NCI-H187 treated with DMSO at 0.1 percent for 48 hours (cell line): ENCODE measurements at places on chromosomes 4 and X.
A peak's percentile ranks its signal among the peaks of the same experiment; 100 is the strongest.

- DNase-seq = no peak
Measured at GRCh38 chrX:138711399-138712347, at the start of gene FGF13. FGF13 (minus strand) TSS chrX:138711717; CDS start chrX:138711003, 714 bp downstream.

DNA sequence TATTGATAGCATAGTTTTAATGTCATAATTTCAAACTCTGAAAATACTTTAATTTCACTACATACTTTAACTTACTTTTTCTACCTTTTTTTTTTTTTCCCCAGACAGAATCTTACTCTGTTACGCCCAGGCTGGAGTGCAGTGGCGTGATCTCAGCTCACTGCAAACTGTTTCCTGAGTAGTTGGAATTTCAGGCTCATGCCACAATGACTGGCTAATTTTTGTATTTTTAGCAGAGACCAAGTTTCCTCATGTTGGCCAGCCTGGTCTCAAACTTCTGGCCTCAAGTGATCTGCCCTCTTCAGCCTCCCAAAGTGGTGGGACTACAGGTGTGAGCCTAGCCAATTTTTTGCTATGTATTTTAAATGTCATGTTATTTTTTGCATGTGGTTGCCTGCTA, 741.6 kb downstream of the TRAM1L1 start:
- no peak for DNase-seq

DNA sequence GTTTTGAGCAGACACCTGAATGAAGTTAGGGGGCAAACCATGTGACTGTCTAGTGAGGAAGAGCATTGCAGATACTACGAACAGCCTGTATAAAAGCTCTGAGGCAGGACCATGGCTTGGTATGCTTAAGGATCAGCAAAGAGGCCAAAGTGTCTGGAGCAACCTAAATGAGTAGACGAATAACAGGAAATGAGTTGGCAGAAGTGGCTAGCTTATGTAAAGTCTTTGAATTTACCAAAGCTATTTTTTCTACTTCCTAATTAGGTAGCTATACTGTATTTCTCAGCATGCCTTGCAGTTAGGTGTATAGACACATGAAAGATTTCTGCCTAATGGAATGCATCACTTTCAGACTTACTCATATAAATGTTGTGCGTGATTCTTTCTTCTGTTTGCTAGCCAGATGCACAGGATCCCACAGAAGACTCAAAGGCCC, 9.3 kb upstream of the GPRIN3 start:
- DNase-seq = no peak

DNA sequence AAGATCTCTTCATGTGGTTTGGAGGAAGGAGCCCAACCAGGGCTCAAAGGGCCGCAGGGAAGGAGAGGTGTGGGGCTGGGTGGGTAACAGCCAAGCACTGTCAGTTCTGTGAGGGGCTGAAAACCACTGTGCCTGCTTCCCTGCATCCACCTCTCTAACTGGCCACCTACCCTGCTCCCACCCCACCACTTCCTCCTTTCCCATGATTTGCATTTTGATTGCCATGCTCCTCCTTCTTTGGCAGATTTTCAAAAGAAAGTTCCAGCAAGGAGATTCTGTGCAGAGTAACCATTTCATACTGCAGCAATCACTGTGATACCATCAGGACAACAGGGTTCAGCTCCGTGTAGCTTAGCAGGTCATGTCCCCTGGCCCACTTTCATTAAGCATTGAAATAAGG, 1.8 kb downstream of the ZNF674 start:
- no peak for DNase-seq

- DNase-seq = no peak
Measured at GRCh38 chr4:39383690-39384089, 17.5 kb upstream of the RFC1 start.

DNA sequence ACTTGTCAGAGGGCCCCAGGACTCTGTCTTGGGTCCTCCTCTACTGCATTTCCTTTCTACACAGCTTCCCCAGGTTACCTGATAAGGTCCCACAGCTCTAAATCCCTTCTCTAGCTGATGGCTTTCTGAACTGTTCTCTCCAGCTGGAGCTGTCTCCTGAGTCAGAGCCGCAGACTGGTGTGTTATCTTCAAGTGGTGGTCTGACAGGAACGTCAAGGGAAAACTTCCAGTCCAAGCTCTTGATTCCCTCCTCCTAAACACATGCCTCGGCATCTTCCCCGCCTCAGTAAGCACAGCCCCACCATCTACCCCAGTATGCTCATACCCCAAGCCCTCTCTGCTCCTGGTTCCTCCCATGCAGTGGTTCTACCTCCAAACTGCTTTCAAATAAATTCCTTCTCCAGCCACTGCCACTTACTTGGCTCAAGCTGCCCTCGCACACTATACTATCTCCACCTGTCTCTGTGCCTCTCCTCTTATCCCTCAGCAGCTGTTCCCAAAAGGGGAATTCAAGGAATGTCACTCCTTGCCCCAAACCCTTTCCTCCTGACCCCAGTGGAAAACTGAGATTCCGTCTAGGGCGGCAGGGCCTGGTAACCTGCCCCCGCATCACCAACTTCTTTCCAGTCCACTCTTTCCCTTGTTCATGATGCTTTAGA, 17.2 kb upstream of the CENPU start:
- DNase-seq = no peak

- no peak for DNase-seq
Measured at GRCh38 chr4:7854216-7854615, 85.4 kb downstream of the AFAP1 start.

DNA sequence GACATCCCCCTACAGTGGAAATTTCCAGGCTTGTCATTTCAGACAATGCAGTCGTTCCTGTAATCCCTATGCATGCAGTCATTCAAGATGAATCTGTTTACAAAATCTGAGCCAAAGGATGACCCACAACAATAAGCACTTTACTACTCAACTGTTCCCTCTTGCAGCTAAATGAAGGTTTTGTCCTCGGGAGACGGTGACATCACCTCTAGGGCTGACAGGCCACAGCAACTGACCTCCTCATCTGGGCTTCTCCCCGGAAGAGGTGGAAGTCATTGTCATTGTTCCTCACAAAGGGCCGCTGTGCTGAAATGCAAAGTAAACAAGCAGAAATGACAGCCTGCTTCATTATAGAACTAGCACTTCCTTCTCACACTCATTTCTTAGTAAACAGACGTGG, 29.2 kb downstream of the CLRN2 start:
- no peak for DNase-seq

DNA sequence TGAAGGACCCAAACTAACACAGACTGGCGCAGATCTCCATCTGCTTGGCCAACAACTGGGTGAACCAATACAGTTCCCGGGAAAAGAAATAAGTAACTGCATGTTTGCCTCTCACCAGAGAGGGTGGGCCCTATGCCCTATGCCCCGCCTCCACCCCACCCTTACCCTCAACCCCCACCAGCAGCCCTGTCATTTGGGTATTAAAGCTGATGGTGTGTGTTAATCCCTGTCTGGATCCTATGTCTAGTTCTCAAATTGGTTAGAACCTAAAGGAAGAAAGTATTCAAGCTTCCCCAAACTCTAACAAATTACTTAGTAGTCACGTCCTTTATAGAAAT, 19.0 kb downstream of the SMPX start:
- DNase-seq = no peak

DNA sequence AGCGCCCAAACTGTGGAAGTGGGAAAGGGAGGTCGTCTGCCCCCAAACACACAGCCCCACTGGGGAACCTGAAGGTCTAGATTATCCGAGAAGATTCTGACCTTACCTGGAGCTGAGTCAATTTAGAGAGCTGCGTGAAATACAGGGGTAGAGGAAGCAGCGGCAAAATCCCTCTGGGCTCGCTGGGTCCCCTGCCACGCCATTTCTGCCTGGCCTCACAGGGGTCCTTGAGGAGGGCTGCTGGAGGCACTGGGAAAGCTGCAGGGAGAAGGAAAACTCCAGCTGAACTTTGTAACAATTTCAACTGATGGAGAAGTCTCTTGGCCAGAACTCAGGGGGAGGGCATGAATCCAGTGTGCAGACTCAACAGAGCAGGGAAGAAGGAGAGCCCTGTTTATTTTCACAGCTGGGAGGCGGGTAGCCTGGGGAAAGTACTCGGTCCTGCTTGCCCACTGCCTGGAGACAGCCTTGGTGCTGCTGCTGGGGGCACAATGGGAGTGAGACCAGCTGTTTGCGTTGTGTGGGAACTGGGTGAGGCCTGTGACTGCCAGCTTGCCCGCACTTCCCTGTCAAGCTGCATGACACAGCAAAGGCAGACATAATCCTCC, 93.2 kb upstream of the MAPK10 start:
- DNase-seq = peak; percentile 80

GRCh38 chr4:108042927-108043326, 53.2 kb downstream of the HADH start:
- no peak for DNase-seq

- no peak for DNase-seq
Measured at GRCh38 chrX:78957768-78958130, 12.6 kb downstream of the P2RY10 start.

- no peak for DNase-seq
Measured at GRCh38 chr4:71635139-71635748, 148.6 kb downstream of the GC start.

- DNase-seq = no peak
Measured at GRCh38 chr4:41517747-41518146, 20.2 kb upstream of the LIMCH1 start.

DNA sequence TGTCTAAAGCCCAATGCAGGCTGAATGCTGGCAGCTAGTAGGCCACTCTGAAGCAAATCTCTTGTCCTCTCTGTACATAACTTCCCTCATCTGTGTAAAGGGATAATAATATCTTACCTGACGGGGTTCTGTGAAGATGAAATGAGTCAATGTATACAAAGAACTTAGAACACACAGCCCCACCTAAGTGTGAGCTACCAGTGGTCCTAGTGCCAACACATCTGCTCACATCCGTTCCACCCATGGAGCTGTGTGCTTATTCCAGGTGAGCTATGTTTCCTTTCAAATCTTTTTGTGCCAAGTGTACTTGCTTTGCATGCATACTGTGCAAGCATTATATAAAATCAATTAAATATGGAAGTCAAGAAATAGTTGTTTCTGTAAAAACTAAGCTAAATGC, 116.4 kb downstream of the TSPAN5 start:
- DNase-seq = no peak

- DNase-seq = no peak
Measured at GRCh38 chr4:109560687-109561461, 828 bp downstream of the MCUB start.

- DNase-seq = no peak
Measured at GRCh38 chrX:54812306-54812705, 4.8 kb downstream of the MAGED2 start.

DNA sequence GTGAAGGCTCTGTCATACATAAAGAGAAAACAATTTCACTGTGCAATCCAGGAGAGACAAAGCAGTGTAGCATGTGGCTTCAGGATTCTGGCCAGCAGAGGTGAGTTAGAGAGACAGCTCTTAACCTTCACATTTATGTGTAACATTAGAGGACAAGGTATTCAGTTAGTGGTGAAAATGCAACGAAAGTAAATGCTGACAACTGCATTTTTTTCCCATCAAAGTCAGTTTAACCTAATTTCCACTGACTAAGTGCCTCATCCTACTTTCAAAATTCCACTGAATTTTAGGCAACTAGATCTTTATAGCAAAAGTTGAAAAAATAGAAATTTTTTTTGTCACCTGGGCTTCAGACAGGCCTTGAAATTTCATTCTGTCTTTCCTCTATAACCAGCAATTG, 130.8 kb upstream of the LNX1 start:
- DNase-seq = no peak

GRCh38 chrX:31168551-31168950, 96.7 kb upstream of the FTHL17 start:
- no peak for DNase-seq

GRCh38 chr4:163484906-163485305, 9.6 kb upstream of the TMA16 start:
- no peak for DNase-seq

- DNase-seq = no peak
Measured at GRCh38 chrX:129230850-129231512, 292.3 kb downstream of the SMARCA1 start.

GRCh38 chr4:72430050-72430449, 139.0 kb downstream of the ADAMTS3 start:
- no peak for DNase-seq

DNA sequence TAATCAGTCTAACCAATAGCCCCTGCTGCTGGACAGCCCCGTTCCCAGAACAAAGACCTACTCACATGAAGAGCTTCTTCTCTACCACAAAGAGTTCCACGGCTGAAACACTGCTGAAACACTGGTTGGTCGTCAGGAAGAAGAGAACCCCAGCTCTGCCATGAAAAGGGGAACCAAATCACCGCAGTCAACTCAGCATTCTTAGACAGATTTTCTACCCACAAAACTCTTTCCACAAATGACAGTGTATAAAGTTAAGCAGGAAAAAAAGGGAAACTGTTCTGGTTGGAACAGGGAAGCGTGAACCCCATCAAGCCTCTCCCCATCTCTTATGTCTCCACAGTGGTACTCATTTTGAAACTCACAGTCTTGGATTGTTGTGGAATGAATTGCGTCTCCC, 57.3 kb downstream of the ABCG2 start:
- no peak for DNase-seq

DNA sequence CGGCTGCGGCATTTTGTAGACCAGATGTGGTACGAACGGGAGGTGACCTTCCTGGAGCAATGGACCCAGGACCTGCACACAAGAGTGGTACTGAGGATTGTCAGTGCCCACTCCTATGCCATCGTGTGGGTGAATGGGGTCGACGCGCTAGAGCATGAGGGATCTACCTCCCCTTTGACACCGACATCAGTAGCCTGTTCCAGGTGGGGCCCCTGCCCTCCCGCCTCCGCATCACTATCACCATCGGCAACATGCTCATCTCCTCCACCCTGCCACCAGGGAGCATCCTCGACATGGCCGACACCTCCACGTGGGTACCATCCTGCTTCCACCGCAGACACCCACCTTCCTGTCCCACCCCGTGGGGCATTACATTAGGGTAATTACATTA, 46.2 kb downstream of the SMARCA5 start:
- no peak for DNase-seq

DNA sequence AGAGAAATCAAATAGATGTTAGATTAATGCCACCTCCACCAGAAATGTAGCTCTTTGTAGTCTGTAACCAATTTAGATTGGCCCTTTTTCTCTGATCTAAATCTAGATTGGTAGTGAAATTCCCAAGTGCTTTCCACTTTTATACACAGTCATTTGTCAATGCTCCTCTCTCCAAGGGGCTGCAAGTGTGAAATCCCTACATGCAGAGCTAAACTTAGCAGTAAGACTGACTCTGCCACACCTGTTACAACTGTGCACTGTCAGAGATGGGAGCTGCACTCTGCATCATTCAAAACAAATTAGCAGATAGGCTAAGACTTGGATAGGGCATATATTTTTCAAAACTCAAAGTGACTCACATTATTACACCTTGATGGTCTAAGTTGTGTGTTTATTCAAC, 9.1 kb downstream of the SERTM2 start:
- no peak for DNase-seq

DNA sequence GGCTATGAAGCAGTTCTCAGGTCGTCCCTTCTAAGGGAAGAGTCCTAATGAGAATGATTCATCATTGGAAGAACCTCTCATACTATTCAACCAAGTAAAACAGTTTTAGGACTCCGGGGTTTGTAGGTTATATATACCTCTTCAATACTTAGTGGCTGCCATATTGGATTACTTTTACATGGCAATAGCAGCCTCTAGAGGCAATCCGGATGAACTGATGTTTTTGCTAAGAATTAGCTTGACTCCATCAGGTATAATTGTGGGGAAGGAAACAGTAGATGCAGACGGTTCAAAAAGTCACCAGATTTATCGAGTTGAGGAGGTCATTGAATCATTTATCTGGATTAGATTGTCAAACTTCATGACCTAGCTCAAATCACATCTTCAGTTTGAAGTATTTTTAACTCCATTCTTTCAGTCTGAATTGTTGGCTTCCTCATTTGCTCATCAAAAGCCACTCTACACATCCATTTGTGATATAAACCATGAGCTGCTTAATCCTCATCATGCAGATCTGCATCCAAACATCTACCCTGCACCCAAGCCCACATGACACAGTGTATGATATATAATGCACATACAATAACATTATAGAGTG, 28.4 kb downstream of the GUCY1B1 start:
- DNase-seq = no peak
